H1 (cell line): ENCODE measurements at places on chromosomes 11 and 22.
A peak's percentile ranks its signal among the peaks of the same experiment; 100 is the strongest.

GRCh38 chr22:20087319-20088262 lies 7.5 kb downstream of the DGCR8 start:
- DNase-seq, result no peak

DNA sequence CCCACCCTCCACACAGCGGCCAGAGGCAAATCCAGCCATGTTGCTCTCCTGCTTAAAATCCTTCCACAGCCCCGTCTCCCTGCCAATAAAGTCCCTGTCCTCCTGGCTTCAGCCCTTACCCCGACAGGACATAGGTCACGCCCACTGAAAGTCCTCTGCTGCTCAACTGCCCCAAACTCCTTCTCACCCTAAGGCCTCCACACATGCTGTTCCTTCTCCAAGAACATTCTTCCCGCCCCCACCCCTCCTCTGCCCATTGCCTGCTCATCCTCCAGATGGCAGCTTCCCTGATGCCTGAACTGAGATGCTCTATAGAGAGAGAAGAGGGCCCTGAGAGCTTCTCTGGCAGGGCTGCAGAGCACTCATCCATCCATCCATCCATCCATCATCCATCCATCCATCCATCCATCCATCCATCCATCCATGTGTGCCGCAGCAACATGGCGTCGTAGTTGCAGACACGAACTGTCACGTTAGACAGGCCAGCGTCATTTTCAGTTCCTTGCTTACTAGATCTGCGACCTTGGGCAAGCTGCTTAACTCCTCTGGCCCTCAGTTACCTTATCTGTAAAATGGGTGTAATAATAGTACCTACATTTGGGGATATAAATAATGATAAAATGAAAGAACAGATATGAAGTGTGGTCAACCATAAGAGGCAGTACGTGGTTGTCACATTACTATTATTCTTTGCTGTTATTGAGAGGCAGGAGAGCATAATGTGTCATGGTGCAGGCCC lies 9.4 kb downstream of the NPTXR start:
- DNase-seq, result no peak

DNA sequence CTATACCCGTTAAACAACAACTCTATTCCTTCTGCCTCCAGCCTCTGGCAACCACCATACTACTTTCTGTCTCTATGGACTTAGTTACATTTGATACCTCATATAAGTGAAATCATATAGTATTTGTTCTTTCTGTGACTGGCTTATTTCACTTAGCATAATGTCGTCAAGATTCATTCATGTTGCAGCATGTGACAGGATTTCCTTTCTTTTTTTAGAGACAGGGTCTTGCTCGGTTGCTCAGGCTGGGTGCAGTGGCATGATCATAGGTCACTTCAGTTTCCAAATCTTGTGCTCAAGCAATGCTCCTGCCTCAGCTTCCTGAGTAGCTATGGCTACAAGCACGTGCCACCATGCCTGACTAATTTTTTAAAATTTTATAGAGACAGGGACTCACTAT lies 29.4 kb upstream of the SORL1 start:
- no peak for DNase-seq

- peak; percentile 70 for DNase-seq
These were observed 18.0 kb upstream of the BID start for GRCh38 chr22:17792299-17792698.

DNA sequence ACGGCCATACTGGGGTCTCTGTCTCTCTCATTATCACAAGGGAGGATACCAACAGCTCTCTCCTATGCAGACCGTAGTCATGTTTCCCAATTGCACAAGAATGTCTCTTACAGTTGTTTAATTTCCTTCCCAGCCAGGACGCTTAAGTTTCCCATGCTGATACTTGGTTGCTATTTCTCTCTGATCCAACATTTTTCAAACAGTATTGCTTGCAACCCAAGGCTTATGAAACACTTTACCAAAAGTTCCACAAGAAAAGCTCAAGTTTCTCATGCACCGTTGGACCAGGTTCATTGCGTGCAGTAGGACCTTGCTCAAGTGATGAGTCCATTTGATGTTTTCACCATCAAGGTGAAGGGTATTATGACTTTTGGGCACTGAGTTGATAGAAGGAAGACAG lies 46.6 kb downstream of the GGTLC2 start:
- DNase-seq, result no peak

DNA sequence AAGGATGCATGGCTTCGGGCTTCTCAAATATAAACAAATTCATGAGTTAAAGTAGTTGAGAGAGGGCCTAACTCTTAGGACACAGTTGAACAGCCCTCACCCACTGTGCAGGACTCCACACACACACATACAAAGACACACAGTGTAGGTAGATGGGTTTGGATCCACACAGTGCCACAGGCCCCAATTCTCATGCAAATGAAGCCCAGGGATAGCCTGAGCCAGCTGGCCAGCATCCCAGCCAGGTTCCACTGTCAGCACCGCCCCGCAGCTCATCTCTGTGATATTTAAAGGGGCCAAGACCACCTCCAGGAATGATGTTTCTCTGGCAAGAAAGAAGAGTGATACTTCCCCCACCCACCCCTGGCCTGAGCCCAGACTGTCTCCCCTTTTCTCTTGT lies 11.7 kb downstream of the SLC35C1 start:
- no peak for DNase-seq

DNA sequence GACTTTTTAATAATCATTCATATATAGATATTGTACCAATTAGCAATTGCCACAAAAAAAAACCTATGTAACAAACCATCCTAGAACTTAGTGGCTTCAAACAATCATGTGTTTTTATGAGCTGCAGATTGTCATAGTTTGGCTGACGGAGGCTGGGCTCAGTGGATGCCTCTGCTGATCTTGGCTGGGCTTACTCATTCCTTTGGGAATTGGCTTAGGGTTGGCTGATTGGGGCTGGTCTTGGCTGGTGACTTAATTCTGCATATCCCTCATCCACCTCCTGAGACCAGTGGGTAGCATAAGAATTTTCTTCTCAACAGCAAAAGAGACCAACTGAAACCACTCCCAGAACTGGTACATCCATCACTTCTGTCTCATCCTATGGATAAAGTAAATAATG lies 57.9 kb upstream of the PHF21B start:
- DNase-seq, result no peak

- no peak for DNase-seq
These were observed 52.2 kb upstream of the AKIP1 start for GRCh38 chr11:8858808-8859207.

DNA sequence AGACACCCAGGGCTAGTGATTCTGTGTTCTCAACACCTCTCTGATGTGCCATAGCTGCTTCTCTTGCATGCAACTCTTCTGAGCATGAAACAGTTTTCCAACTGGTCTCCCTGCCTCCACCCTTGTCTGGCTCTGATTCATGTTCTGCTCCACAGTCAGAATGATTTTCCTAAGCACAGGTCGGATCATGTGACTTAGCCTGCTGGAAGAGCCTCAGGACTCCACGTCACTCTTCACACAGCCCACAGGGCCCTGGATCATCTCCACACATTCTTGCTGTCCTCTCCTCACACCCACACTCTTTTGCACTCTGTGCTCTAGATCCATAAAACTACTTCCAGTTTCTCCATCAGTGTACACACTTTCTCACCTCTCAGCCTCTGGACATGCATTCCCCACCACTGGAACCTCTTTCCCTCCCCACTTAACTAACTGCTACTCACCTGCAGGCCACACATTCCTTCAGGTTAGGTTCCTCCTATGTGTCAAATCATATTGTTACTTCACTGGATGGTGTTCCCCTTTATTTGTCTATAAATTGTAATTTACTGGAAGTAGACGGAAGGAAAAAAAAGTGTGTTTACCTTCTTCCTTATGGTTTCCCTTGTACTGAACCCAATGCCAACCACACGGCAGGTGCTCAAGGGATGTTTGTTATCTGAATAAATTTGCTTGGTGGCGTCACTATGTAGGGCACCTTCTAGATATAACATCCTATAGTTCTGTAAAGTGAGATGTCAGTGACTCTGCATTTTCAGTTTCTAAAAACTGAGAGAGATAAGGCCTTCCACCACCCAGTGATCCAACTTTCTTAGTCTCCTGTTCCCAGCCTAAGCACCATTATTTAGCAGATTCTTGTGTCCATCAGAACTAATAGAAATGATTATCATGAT lies 133.7 kb downstream of the ETS1 start:
- no peak for DNase-seq

DNA sequence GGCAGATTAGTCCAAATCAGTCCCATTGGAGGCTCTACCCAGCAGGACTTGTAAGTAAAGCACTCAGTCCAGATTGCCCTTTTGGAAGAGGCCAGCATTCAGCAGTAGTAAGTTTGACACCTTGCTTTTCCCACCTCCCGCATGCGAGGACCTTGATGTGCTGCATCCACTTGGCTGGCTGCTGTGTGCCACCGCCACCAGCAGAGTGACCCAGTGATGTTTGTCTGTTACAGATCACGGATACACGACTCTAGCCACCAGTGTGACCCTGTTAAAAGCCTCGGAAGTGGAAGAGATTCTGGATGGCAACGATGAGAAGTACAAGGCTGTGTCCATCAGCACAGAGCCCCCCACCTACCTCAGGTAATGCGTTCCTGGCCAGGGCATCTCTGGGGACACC lies 6.6 kb downstream of the SMARCB1 start:
- DNase-seq, result no peak

DNA sequence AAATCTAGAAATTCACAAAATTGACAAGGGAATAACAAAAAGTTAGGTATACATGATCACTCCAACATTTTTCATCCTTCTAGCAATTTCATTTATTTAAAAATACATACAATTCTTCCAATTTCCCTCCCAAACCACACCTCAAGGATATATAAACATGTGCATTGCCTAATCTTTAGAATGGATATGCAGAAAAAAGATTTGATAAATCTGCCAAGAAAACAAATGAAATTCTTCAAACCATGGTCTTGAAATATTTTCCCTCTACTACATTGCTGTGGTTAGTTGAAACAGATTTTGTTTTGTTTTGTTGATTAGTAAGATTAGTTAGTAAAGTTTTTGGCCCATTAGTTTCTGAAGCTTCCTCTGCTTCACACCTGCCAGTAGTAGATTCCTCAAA lies 703.3 kb upstream of the CCDC179 start:
- no peak for DNase-seq

GRCh38 chr11:61967924-61968757 lies 707 bp upstream of the FTH1 start:
- DNase-seq, result no peak

DNA sequence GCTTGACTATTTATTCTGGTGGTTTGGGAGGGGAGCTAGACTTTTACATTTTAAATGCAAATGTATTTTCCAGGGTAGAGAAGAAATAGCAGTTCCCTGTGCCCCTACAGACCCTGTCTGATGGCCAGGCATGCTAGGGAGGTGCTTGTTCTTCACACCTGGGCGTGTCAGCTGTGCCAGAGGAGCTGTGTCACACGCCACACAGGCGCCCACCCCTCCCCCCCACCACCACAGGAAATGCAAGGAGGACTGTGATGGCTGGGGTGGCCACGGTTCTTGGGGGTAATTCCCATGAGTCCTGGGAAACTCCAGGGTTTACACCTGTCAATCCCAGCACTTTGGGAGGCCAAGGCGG lies 82.2 kb downstream of the FLI1 start:
- DNase-seq, result no peak

DNA sequence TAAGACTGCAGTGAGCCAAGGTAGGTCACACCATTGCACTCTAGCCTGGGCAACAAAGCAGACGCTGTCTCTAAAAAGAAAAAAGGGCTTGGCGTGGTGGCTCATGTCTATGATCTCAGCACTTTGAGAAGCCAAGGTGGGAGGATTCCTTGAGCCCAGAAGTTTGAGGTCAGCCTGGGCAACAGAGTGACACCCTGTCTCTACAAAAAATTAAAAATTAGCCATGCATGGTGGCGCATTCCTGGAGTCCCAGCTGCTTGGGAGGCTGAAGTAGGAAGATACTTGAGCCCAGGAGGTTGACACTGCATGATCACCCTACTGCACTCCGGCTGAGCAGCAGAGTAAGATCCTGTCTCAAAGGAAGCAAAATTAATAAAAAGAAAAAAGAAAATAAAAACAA lies 38.9 kb upstream of the RDX start:
- DNase-seq, result no peak

DNA sequence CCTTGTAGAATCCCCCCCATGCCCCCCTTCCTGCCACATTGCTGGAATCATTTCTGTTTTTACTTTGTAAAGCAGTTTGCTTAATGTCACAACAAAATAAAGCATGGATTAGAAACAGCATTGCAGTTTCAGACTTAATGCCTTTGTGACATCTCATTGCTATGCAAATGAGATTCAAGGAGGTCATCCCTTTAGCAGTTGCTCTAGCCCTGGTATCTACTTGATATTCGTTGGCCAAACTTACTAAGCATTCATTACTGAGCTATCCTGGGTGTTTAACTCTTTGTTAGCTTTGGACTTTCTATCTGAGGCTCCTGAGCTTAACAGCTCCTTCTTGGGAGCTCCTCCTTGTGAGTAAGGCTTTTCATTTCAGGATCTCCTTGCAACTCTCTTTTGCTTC lies 16.3 kb downstream of the FAT3 start:
- DNase-seq, result no peak

- DNase-seq, result peak; percentile 6
These were observed 83.6 kb downstream of the INSC start for GRCh38 chr11:15198284-15198683.

GRCh38 chr11:100825626-100826025 lies 138.5 kb downstream of the ARHGAP42 start:
- DNase-seq, result no peak

GRCh38 chr11:47431356-47432083 lies 5.3 kb upstream of the PSMC3 start:
- no peak for DNase-seq

GRCh38 chr22:22079404-22080148 lies 97.0 kb upstream of the TOP3B start:
- no peak for DNase-seq

- no peak for DNase-seq
These were observed 45.3 kb downstream of the RAB6A start for GRCh38 chr11:73715541-73715940.

DNA sequence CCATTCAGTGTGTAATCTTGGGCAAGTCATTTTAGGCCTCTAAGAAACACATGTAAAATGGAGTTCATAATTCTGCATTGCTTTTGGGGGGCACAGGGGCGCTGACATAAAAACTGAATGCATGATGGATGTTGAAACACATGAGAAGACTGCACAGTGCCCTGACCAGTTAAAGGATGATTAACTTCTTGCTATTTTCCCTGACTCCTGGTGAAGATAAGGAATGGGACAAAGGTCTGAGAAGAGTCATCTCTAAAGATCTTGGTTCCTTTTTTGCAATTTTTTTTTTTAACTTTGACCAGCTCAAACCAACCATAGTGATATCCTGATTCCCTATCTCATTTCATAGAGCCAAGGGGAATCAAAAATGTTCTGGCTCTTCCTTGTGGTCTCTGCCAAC lies 134.9 kb upstream of the TENM4 start:
- DNase-seq, result no peak

DNA sequence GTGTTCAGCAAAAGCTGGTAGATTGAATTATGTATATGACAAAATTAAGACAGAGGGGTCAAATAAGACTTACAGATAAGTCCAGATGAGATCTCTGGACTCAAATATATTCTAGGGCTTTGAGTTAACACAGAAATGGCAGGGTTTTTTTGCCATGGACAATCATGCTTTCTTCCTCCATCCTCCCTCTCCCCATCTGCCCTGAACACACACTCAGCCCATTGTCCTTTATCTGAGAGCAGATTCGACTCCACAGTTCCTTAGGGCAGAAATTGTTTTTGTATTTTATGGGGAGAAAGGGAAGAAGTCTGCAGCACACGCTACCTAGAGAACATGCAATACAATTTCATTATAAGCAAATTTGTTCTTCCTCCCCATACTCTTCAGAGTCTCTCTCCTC lies 86.8 kb downstream of the SLC1A2 start:
- DNase-seq, result no peak
